ENCODE measurements at places on chromosomes 3 and 15.

DNA sequence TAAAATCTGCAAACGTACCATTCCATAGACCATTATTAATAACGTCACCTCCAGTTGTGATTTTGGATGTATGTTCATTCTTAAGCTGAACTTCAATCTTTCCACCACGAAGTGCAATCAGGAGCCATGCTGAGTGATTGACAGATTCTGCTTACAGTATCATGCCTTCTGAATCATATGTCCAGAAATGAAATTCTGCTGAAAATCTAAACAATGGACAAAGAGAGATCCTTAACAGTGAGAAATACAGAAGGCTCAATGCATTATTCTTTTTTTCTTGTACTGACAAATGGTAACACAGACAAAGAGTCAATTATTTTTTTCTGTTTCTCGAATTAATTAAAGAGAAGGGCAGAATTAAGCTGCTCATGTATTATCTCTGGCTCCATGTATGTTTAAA lies 1114.5 kb downstream of the EPHA3 start:
- DNase-seq, result no peak

DNA sequence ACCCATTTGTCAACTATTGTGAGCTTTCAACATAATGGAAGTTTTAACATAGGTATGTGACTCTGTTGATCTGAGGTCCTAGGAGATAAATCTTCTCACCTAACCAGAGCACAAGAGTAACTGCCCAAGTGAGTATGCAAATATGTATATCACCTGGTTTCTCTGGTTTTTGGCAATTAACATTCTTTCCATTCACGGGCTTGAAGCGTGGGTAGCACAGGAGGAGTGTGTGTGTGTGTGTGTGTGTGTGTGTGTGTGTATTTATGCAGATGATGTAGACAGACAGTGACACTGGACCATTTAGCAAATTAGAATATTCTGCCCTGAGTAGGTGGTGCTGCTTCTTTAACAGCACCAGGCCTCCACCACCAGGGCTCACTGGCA lies 15.0 kb downstream of the EPHB1 start:
- DNase-seq, result no peak

GRCh38 chr15:81155375-81156218 lies 21.5 kb downstream of the CFAP161 start:
- DNase-seq, result no peak

DNA sequence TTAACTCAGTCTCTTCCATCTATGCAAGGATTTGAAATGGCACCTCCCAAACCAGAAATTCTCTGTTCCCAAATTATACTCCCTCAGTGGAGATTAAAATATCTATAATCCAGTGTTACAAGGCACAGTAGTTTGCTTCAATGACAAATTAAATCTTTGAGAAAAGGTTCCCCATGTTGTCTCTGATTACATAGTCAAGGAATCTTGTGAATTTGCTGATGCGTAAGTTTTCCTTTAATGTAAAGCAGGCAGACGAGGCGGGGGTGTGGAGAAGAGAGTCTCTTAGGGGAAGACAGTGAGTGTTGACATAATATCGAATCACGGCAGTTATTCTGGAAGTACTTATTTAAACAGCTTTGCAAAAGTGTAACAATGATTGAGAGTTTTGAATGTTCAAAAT lies 236.4 kb upstream of the RARB start:
- no peak for DNase-seq

DNA sequence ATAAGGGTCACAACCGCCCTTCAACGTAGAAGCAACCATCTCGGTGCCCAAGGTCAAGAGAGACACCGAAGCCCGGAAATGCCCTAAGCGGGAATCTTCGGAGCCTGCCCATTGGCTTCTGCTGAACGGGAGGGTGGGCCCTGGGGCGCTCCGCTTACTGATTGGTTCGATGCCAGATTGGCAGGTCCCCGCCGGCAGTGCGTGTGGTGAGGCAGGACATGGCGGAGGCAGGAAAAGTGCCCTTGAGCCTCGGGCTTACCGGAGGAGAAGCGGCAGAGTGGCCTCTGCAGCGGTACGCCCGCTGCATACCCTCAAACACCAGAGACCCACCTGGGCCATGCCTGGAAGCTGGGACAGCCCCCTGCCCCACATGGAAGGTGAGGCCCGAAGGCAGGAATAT lies at the start of gene REC114:
TSS of gene REC114 (plus strand) at position 197 of the 400 bp plus-strand sequence. CDS start at position 219, 22 bp downstream.
- DNase-seq, result no peak

DNA sequence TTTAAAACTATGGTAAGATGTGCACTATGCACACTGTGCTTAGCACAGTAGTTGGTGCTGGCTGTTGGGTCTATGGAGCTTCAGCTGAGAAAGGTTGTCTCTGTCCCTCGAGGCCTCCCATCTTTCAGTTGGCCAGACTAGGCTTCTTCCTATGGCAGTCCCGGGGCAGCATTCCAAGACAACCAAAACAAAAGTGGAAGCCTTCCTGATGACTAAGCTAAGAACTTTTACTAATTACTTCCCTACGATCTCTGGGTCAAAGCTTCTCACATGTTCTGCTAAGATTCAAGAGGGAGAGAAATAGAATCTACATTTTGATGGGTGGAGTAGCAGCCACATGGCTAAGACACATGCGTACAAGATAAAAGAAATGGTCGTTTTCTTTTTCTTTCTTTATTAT lies 342.8 kb downstream of the TUSC7 start:
- DNase-seq, result no peak

Data from CD8-positive, alpha-beta memory T cell (primary cell).